GM23338 (cell line): ENCODE measurements at places on chromosomes 3 and 15. TPM values are rescaled to one million over a fixed set of nuclear protein-coding genes. Genes with fewer than 3 reads are reported as not detected.
A peak's percentile ranks its signal among the peaks of the same experiment; 100 is the strongest.

- DNase-seq = no peak
These were observed 36.7 kb downstream of the SLC9A9 start for GRCh38 chr3:143811602-143812001.

- DNase-seq = no peak
These were observed 27.5 kb downstream of the CDCP1 start for GRCh38 chr3:45118615-45119071.

DNA sequence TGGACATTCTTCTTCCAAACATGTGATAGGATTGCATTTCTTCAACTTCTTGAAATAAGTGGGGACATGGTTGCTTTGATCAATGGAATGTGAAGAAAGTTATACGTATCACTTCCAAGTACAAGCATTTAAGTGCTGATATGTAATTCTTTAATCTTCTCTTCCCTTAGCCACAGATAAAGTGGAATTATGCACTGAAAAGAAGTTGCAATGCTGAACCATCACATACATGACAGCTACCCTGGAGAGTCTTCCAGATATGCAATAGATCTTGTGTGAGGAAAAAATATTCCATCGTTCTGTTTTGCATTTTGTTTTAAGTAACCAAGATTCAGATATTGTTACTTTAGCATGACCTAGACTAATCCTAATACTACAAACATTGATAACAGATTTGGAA lies 674.3 kb downstream of the NSUN3 start:
- no peak for DNase-seq

DNA sequence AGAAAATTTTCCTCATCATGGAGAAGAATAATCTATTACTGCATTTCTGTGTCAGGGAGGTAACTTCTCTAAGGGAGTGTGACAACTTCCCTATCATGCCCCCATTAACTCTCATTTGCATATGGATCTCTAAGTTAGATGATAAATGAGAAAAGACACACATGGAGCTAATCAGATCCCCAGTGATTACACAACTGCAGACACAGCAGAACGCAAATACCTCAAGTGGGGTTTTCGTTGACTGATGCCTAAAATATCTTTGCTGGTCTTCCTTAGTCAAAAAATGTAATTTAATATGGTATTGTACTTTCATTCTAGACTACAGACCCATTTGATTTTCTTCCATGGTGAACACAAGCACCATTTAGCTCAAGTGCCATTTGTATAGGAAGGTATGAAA lies 630.5 kb downstream of the TBL1XR1 start:
- no peak for DNase-seq

- DNase-seq = peak; percentile 93
These were observed 50.8 kb downstream of the CPN2 start for GRCh38 chr3:194300382-194300758.

DNA sequence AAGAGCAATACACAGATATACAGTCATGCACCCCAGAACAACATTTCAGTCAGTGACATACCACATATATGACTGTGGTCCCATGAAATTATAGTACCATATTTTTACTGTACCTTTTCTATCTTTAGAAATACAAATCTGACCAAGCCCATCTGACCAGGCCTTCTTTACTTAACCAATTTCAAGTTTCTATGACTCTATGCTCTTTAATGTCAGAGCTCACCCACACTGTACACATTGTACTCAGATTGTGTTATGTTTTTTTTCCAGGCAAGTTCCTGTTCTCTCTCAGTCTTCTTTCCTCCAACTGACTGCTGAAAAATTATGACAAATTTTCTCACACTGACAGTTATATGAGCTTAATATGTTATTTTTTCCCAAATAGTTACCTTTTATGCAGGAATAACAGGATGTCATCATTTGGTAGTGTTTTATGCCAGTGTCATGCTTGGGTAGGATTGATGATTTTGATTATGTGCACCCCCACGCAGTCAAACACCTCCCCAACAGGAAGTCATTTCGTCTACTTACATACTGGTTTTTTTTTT lies 8.0 kb upstream of the CBLB start:
- no peak for DNase-seq

DNA sequence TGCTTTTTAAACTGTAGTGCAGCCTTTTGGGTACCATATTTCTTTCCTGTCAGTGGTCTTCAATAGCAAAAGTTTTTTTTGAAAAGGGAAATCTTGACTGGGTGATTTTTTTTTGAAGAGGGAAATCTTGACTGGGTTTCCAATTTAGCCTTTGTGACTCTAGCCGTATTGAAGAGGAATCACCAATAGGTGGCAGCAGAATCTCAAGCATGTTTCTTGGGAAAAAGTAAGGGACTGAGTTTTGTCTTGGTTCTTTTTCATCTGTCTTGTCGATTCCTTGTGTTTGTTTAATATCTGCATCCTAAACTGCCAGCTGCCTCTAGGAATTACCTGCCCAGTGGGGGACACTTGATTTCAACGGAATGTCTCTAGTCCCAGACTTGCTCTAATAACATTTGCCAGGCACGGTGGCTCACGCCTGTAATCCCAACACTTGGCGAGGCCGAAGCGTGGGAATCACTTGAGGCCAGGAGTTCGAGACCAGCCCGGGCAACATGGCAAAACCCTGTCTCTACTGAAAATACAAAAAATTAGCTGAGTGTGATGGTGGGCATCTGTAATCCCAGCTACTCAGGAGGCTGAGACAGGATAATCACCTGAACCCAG lies 89.2 kb downstream of the RBPMS2 start:
- DNase-seq = peak; percentile 87

- DNase-seq = no peak
These were observed 5.1 kb downstream of the EPHB3 start for GRCh38 chr3:184566441-184567414.

DNA sequence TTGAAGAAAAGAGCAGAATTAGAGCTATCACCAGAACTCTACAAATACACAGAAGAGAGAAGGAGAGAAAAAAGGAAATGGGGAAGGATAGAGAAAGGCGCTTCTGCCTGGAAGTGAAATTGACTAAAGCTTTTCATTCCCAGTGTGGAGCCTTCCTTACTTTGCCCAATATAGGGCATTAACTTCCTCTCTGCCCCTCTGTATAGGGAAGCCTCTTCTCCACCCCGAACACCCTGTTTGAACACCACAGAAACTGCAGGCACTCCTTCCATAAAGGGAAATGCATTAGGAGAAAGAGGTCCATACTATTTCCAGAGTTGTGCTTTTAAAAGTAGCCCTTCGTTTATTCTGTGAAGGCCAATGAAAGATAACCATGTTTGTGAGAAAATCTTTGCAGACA lies 248.5 kb downstream of the RAP2B start:
- DNase-seq = no peak

- peak; percentile 68 for DNase-seq
These were observed 1.1 kb downstream of the ITPR1 start for GRCh38 chr3:4493941-4494894.

DNA sequence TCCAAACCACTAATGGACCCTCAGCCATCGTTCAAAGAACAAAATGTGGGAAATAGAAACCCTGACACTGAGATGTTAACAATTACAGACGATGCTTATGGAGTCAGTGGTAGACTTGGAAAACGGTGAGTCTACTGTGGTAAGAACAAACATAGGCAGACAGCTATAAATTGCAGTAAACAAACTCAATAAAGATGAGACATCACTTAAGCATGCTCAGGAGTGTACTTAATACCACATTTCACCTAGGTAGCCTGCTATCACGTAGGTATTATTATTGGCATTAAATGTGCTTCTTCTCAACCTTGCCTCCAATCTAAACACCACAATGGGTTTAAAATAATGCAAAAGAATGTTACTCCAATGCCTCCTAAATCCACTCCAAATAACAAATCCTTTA lies 2.5 kb downstream of the OSBPL10 start:
- no peak for DNase-seq

The ST3GAL6 gene
- 3.7 and 4.7 TPM in 2 replicates for total RNA-seq

The RAD51 gene
- total RNA-seq = 19.4 and 20.3 TPM in 2 replicates

The ACAN gene
- total RNA-seq = 4.5 and 4.9 TPM in 2 replicates

The RPL4 gene
- total RNA-seq = 4,842 and 6,082 TPM in 2 replicates

The SERPINI2 gene
- total RNA-seq = 1.8 and 2.5 TPM in 2 replicates

The KNG1 gene
- 0.49 TPM in 1 of 2 replicates, not detected in the other for total RNA-seq

The CPNE4 gene
- 4.1 and 6.5 TPM in 2 replicates for total RNA-seq
